Transverse colon (tissue), 4 donors: ENCODE measurements at places on chromosomes 2 and 18. TPM values are rescaled to one million over a fixed set of nuclear protein-coding genes. Genes with fewer than 3 reads are reported as not detected.

Gene FSHR
- not detected for total RNA-seq

Gene MC5R
- total RNA-seq, result not detected

Gene GNAL
- 7.4 TPM for total RNA-seq

Gene RGPD4
- not detected for total RNA-seq

DNA sequence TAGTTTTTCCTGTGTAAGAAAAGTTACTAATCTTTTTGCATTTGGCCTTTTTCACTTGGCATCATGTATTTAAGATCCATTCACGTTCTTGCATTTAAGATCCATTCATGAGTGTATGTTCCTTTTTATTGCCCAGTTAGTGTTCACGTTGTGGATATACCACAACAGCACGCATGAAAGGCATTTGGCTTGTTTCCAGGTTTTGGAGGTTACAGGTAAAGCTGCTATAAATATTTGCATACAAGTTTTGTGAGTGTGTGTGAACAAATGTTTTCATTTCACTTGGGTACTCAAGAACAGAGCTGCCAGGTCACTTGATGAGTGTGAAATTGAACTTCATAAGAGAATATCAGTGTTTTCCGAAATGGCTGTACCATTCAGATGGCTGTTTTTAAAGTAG, 121.2 kb downstream of the CCBE1 start:
- no peaks in the 10 kb centered on the region for H3K27me3 ChIP-seq
- H3K4me3 ChIP-seq, result no peak overlapping the region
- no peak for DNase-seq
- no peaks in the 10 kb centered on the region for H3K36me3 ChIP-seq
- no peak overlapping the region for H3K27ac ChIP-seq

DNA sequence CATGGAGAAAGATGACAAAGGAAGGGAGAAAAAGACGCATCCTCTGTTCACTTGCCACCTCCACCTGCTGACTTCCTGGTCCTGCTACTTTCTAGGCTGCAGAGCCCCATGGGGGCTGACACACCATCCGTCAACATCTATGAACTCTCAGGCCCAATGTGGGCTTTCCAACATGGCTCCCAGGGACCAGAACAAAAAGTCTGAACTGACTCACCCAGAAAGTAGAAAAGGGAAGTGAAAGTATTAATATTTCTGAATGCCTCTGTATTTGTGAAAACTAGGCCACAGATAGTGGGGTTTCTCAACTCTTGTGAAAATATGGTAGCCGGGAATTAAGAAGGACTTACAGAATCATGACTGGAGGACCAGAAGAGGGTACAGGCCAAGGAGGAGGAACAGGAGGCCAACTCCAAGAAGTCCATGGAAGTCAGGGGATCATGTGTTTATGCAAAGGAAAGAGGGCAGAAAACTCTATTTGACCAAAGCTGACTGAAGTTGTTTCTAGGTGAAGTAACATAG, 123.1 kb upstream of the CAB39 start:
- H3K36me3 ChIP-seq, result no peaks in the 10 kb centered on the region
- peak; percentile 27 for DNase-seq
- no peaks in the 10 kb centered on the region for H3K27me3 ChIP-seq
- H3K27ac ChIP-seq, result no peak overlapping the region

- no peaks in the 10 kb centered on the region for H3K27me3 ChIP-seq
- no peaks in the 10 kb centered on the region for H3K4me1 ChIP-seq
- no peak overlapping the region for H3K27ac ChIP-seq
- no peaks in the 10 kb centered on the region for H3K36me3 ChIP-seq
- H3K4me3 ChIP-seq, result no peak overlapping the region
- DNase-seq, result no peak
Measured at GRCh38 chr18:14085770-14086457, 46.3 kb downstream of the ZNF519 start.

- no peaks in the 10 kb centered on the region for H3K4me1 ChIP-seq
- H3K27me3 ChIP-seq, result no peaks in the 10 kb centered on the region
- H3K27ac ChIP-seq, result no peak overlapping the region
Measured at GRCh38 chr2:68416081-68416675, 50.9 kb downstream of the FBXO48 start.
